ENCODE measurements at places on chromosomes 3 and 15.

DNA sequence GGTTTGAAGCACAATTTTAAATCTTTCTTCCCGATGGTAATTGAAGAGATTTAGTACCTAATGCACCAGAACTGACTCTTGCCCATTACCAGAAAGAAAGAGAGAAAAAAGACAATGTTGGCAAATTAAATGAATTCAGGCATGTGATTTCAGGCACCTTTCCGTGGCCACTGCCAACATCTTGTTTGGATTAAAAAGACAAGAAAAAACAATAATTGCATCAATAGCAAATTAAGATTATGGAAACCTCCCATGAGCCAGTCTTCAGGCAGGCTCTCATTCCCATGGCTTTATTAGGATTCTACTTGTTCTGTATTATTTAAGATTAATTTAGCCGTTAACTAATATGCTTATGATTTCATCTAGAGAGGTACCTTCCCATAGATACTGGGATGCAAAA is 193.0 kb downstream of the GREM1 start:
- no peak for DNase-seq

DNA sequence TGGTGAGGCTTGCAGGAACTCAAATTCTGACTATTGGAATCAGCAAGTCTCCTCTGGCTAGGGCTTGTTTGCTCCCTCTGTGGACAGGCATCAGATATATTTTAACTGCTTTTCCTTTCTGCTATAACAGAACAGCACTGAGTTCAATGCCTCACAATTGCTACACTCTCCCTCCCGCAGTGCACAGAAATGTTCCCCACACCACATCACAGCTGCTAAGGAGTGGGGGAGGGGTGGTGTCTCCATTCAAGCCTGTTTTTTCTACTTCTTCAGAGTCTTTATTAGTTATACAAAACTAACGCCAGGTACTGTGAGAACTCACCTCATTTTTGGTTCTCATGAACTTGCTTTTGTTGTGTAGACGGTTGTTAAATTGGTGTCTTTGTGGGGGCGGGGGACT is 68.5 kb downstream of the BCHE start:
- DNase-seq, result no peak

GRCh38 chr15:51600114-51600513 is 22.5 kb downstream of the DMXL2 start:
- DNase-seq, result no peak

DNA sequence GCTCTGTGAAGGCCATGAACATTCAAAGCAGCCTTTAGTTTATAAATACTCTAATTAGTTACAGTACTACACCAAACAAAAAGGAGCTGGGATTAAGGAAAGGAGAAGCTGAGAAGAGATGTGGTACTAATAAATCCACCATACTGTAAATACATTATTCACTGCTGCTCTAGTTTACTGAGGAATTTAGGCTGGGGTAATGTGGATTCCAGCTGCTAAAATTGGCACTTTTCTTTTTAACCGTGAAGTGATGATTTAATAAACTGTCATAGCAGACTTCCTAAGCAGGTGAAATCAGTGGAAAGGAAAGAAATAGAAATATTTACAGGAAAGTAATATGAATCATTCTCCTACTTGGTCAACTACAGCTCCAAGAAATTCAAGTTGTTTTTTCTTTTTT is 88.7 kb downstream of the TFG start:
- no peak for DNase-seq

DNA sequence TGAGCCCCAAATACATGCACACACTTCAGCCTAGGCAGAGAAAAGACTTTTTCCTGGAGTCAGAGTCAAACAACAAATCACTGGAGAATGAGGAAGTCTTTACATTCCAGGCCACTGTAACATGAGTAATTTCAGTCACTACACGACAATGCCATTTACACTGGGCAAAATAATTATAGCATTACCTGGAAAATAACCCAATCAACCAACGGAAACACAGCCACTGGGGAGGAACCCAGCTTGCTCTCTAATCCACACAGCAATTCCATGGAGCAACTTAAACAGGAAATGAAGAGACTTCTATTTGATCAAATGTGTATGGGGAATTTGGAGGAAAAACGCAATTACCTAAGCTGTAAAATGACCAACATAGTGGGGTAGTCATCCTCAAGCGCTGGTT is 15.2 kb downstream of the FSTL1 start:
- DNase-seq, result no peak

DNA sequence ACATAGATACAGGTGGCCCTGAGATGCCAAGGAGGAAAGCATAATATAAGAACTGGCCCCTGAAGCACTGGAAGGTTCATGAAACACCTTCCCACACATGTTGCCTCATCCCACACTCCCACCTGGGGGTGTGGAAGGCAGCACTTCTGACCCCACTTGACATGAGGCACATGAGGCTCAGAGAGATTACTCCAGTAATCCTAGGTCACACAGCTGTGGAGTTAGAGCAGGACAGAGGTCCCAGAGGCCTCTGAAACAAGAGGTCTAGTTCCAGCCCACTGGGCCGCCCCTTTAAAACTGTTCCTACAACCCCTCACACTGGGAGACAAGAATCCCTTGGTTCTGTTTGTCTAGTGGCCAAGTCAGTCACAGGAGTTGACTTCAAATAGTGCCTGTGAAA is 7.2 kb downstream of the SSUH2 start:
- DNase-seq, result no peak

DNA sequence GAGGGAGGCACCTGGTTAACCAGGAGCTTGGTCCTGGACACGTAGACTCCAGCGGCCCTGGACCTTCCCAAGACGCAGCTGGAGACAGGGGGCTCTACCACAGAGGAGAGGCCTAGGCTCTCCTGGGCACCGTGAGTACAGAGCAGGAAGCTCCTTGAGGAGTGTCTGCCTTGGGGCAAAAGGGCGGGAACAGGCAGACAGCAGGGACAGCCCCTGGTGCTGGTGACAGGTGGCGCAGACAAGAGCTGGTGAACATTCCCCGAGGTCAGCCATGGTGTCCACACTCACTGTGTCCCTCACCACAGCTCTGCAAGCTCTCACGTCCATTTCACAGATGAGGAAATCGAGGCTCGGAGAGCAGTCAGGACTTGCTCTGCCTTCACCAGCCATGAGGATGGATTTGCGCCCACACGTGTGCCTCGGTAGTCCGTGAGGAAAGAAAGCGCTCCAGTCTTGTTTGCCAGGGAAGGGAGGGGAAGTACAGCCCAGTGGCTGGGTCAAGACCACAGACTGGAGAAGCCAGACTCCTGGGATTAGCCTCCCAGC is 2.6 kb upstream of the PLXNA1 start:
- DNase-seq, result no peak

GRCh38 chr3:55984626-55985025 is 483.6 kb downstream of the ERC2 start:
- no peak for DNase-seq

DNA sequence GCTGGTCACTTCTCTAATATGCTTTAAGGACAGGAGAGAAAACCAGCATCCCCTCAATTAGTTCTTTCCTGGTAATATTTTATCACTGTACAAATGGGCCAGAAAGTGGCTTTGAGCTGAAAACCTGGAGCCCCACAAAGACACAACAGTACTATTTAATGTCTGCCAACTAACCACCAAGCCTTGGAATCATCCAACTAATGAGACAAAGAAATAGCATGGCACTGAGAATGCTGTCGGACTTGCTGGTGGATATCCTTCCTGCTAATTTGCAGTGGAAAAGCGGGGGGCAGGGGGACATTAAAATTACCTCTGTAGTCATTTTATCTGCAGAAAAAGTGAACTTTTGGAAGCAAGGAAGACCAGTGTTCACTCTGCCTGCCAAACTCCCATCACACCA is 288.5 kb downstream of the KBTBD8 start:
- no peak for DNase-seq

DNA sequence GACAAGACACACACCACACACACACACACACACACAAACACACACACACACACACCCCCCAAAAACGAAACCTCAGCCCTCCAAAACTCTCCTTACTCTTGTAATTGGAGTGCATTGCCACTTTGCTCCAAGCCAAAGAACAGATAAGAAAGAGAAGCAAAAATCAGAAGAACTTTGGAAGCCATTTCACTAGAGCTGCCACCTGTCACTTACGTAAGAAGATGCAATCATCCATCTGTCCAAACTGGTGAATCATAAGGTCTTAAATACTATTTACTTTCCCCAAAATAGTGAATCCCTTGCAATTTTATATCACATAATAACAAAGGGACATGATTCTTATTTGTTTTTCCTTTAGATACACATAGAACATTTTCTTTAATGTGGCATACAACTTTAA is 285.4 kb downstream of the ZBTB20 start:
- no peak for DNase-seq

DNA sequence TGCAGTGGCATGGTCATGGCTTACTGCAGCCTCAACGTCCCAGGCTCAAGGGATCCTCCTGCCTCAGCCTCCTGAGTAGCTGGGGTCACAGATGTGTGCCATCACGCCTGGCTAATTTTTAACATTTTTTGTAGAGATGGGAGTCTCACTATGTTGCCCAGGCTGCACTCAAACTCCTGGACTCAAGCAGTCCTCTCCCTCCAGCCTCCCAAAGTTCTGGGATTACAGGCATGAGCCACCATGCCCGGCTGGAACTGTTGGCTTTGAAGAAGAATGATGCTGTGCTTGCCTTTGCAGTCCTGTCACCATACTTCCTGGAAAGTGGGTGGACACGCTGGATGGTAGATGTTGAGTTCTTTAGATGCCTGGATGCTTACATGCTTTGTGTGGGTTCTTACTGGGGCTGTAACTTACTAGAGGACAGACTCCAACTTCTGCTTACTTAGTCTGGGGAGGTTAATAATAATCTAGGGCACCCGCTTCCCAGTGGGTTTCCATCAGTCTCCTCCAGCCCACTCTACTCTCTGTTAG is 36.7 kb downstream of the IGF1R start:
- no peak for DNase-seq

GRCh38 chr3:54575618-54575960 is 352.3 kb downstream of the LRTM1 start:
- DNase-seq, result no peak

GRCh38 chr3:104673981-104674380 is 692.7 kb upstream of the ALCAM start:
- no peak for DNase-seq

DNA sequence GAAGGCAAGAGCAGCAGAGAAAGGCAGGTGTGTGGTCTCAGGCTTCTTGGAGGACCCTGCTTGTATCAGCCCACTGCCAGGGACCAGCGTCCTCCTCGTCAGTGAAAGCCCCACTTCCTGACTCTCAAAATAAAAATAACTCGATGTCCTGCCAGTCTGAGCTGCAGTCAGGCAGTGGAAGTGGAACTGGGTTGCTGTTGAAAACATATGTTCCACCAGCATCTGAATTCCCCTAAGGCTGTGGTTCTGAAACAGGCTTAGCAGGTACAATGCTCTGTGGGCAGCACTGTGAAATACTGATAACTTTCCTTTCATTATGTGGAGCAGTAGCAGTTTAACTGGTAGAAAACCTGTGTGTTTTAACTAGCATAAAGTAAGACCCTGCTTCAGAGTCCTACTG is 121.6 kb upstream of the EIF1B start:
- no peak for DNase-seq

- no peak for DNase-seq
These were observed 29.4 kb upstream of the ZNF717 start for GRCh38 chr3:75814797-75815196.

GRCh38 chr3:181703601-181704420 is 7.9 kb upstream of the SOX2 start:
- DNase-seq, result no peak

- DNase-seq, result no peak
These were observed 320.1 kb downstream of the PYDC2 start for GRCh38 chr3:191781044-191781443.

DNA sequence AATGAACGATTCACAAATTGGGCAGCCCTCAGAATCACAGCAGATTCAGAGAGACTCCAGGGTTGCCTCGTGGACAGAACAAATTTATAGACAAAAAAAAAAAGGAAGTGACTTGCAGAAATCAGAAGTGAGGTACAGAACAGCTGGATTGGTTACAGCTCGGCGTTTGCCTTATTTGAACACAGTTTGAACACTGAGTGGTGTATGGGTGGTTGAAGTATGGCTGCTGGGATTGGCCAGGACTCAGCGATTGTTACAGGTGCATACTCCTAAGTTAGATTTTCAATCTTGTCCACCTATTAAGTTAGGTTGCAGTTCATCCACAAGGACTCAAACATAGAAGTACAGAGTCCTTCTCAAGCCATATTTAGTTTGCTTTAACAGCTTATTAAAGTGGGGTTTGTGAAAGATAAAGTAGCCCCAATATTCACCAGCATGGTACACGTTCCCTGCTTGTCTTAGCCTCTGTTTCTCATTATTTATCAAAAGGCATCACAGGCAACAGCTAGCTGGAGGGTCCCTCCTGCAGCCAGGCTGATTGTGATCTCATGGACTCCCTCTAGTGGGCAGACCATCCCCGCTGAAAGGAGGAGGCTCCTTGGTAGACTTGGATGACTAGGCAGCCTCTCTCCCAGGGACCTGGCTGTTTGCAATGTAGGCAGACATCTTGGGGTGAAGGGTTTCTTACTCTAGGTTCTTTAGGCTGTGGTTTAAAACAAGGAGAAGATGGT is 17.6 kb upstream of the ALDH1L1 start:
- peak; percentile 50 for DNase-seq

GRCh38 chr3:100449214-100449613 is 43.2 kb upstream of the TMEM45A start:
- DNase-seq, result no peak

DNA sequence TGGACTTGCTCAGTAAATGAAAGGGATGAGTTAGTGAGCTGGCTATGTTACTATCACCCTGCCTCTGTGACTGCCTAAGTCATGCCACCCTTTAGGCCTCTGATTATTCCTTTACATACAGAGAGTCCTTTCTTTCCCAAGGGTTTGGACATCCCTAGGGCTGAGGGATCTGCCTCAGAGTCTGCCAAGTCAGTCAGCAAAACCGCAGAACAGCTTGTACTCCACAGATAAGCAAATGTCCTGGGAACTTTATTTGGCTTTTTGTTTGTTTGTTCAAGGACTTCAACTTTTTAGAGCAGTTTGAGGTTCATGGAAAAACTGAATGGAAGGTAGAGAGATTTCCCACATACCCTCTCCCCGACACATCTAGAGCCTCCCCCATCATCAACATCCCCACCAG is 82.6 kb upstream of the TRIM42 start:
- no peak for DNase-seq

GRCh38 chr3:100060685-100061484 is 53.4 kb downstream of the FILIP1L start:
- DNase-seq, result no peak

DNA sequence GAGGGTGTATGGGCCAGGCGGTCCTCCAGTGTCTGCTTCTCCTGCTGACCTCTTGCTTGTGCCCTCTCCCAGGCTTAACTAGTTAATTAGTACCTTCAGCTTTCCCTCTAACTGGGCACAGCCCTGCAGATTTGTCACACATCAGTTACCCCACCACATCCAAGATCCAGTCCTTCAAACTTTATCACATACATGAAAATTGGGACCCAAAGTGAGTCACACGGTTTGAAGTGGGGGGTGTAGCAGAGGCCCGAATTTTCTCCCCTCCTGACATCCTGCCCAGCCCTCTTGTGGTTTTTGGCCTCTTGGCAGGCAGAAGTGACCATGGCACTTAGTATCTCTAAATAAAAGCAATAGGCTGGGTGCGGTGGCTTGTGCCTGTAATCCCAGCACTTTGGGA is 3.9 kb downstream of the MAPKAPK3 start:
- no peak for DNase-seq

Data from stimulated activated CD4-positive, alpha-beta T cell treated with anti-CD3 and anti-CD28 coated beads, Interleukin-2, amount 100 ng/mL, for 24 hours (primary cell).